Activated CD4-positive, CD25-positive, alpha-beta regulatory T cell (primary cell): ENCODE measurements at places on chromosomes 3 and 15.

DNA sequence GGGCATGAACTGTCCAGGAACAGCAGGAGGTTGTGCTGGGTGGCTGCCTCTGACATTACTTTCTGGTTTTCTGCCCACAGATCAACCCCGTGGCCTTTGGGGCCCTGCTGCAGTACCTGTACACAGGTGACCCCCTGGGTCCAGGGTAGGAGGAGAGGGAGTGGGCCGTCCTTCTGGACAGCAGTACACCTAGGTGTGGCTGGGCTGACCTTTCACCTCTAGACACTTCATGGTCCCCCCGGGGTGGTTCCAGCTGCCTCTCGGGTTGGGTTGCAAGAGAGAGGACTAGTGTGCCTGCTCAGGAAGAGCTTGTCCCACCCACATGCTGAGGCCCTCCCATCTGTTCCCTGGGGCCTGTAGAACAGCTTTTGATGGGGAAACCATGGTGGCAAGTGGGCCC is 3.7 kb downstream of the ABTB1 start:
- DNase-seq, result no peak

GRCh38 chr15:36544518-36545466 is 34.6 kb upstream of the CDIN1 start:
- DNase-seq, result no peak

DNA sequence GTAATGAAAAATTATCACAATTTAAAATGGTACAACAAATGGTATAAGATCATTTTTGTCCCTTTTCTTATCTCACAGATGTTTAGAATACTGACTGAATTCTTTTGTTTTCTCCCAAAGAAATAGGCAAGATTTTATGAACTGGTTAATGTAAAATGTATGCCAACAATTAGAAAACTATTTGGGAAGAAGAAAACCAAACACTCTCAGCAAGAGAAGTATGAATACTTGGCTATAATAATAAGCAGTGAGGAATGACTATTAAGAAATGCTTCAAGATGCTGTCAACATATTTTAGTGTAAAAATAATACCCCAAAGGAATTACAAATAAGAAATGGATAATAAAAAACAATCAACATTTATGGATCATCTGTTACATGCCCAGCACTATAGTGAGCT is 18.5 kb downstream of the SHQ1 start:
- no peak for DNase-seq

- no peak for DNase-seq
These were observed 7.7 kb downstream of the HOMER2 start for GRCh38 chr15:82944821-82945220.
